ENCODE measurements at places on chromosomes 4 and X.

GRCh38 chrX:2416851-2417604 is 83.7 kb downstream of the DHRSX start:
- no peak for DNase-seq

- no peak for DNase-seq
Measured at GRCh38 chr4:73911746-73912145, 42.6 kb downstream of the CXCL1 start.

DNA sequence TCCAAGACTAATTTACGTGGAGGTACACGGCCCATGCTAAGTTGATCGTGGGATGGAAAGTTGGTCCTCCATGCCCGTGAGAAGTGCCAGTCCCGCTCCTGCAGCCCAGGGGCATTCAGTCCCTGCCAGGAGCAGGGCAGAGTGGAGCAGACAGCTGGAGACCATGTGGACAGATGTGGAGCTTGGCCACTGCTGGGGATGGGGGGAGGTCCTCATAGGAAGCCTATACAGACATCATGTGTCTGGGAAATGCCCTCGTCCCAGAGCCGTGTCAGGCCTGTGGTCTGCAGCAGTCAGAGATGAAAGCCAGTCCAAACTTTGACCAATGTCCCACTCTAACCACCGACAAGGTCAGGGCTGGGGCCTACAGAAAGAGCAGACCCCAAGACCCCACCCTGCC is 118.4 kb downstream of the CPZ start:
- no peak for DNase-seq

DNA sequence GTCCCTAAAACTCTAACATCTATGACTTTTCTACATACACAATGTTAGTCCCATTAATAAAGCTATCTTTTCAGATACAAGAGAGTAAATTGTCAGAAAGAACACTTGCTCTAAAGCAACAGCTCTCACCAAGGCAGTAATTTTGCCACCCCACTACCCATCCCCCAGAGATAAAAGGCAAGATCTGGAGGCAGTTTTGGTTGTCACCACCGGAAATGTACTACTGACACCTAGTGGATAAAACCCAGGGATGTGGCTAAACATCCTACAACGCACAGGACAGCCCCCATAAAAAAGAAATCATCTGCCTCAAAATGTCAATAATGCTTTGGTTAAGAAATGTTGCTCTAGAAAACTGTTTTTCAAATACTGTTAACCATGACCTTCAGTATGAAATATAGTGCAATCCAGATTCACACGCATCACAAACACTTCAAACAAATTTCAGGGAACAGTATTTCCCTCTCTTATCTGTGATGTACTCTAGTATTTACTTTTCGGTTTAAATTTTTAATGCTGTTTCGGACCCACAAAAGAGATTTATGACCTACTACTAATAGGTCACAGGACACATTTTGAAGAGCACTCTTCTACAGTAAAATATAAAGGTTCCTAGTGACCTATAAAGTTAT is 5.1 kb downstream of the FBXL5 start:
- DNase-seq: peak; percentile 0

DNA sequence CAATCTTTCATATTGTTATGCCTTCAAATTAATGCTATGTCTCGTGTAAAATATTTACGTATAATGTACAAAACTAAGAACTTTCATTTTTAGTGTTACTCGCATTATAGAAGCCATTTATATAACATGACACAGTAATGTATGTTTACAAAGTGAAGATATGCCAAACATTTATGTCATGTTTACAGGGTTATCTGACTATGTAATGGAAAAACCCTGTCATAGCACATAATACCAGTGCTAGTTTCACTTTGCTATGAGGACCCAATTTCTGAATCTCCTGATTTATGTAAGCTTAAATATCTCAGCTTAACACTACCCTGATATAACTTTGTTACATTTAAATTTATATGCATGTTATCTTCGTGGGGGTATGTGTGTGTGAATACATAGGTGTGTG is 233.1 kb downstream of the FAT4 start:
- no peak for DNase-seq

DNA sequence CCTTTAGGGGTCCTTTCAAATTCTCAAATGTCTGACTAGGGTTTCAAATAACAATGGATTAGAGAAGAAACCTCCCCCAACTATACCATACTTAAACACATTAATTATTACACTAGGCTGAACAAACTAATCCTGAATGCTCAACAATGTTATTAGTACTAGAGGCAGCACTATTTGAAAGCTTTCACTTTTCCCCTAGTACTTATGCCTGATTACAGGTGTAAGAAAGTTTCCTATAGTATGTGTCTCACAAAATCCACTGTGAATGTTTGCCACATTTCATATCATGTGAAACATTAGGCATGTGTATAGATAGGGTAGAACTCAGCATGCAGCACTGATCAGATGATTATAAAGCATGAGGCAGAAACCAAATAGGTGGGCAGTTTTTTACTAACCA is 336.2 kb downstream of the ZNF674 start:
- DNase-seq: no peak

GRCh38 chr4:161728929-161729328 is 434.9 kb downstream of the FSTL5 start:
- no peak for DNase-seq

- DNase-seq: no peak
Measured at GRCh38 chr4:187826725-187827124, 168.8 kb upstream of the ZFP42 start.

GRCh38 chrX:104854790-104855340 is 288.9 kb downstream of the IL1RAPL2 start:
- no peak for DNase-seq

DNA sequence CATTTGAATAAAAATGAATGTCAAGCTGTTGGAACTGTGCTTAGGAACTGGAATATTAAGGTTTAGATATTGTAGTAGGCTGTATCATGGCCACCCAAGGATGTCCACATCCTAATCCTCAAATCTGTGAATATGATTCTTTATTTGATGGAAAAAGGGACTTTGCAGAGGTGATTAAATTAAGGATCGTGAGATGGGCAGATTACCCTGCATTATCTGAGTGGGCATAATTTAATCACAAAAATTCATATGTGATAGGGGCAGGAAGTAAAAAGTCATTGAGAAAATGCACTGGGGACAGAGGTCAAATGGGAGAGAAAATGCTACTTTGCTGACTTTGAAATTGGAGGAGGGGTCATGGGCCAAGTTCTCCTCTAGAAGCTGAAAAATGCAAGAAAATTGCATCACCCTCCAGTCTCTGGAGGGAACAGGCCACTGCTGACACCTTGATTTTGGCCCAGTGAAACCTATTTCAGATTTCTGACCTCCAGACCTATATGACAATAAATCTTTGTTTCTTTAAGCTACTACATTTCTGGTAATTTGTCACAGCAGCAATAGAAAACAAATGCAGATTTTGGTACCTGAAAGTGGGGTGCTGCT is 521.4 kb downstream of the PCDH7 start:
- no peak for DNase-seq

GRCh38 chr4:152063621-152064240 is 302.9 kb upstream of the GATB start:
- no peak for DNase-seq

DNA sequence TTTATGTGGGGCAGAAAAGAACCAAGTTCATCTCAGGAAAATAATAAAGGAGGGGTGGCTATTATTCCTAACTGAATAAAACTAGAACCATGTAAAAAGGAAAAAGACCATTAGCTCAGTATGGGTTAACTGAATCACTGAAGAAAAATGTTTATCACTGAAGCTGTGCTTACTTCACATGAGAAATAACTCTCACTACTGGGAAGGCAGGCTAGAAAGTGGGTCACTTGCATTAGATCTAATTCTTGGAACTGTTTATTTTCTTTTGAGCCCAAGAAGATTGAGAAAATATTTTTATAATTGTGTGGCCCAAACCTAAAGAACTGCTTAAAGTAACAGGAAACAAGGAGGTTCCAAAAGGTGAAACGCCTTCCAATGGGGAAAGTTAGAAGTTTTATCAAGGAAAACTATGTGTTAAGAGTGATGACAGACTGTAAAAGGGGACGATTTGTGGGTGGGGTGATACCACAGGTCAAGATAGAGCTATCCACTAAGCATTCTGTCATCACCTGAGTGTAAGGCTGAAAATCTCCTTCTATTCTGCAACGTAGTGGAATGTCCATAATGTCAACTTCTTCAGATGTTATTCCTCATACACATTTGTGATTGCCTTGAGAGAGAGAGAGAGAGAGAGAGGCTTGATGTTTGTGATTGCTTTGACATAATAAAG is 1083.5 kb downstream of the PCDH7 start:
- DNase-seq: no peak

DNA sequence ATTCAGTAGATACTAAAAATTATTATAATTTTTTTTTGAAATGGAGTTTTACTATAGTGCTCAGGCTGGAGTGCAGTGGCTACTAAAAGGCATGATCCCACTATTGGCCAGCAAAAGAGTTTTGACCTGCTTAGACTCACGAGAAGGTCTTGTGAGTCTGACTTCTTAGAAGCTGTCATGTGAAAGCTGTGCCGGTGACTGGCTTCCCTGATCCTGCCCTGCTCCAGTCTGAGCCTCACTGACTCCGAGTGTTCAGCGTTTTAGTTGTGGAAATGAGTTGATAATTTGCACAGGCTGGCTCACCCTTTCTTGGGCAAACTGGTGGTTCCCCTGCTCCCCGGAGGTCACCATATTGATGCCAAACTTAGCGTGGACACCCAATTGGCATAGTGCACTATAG is 16.4 kb upstream of the CXCL8 start:
- no peak for DNase-seq

DNA sequence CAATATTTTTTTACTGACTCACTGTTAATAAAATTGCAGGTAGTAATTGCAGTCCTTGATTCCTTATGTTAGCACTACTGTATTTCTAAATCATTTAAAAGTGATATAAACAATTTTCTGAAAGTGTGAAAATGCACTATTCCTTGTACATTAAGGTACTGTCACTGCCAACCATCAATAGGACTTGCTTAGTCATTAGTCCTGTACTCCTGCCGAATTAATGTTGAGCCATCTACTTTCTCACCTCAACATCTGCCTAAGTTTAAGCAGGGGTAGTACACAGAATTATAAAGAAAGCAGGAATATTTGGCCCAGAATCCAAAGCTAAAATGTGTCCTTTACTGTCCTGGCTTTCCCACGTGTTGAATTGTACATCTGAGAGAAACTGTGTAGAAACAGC is 87.0 kb upstream of the TRPC3 start:
- no peak for DNase-seq

- no peak for DNase-seq
Measured at GRCh38 chr4:4501679-4502078, 40.2 kb downstream of the STX18 start.

DNA sequence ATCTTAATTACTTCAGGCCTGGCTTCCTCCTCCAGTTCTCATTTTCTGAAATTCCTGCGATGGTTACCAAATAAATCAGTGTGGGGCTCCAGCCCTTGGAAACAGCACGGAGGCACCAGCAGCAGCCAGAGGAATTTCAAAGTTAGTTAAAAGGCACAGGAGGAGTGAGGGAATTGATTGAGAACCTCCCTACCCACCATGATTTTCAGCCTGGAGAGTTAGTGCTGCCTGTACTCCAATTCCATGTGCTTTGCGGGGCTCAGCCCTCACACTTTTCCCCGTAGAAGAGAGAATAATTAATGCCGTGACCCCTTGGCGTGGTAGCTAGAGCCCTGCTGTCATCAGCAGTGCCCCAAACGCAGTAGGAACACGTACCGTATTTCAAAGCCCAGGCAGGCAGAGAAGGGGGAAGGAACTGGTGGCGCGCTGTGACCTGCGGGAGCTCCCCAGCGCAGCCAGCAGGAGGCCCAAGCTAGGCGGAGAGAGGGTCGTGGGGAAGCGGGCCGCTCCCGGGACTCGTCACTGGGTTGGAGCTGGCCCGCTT is 84.0 kb upstream of the IGFBP7 start:
- no peak for DNase-seq

DNA sequence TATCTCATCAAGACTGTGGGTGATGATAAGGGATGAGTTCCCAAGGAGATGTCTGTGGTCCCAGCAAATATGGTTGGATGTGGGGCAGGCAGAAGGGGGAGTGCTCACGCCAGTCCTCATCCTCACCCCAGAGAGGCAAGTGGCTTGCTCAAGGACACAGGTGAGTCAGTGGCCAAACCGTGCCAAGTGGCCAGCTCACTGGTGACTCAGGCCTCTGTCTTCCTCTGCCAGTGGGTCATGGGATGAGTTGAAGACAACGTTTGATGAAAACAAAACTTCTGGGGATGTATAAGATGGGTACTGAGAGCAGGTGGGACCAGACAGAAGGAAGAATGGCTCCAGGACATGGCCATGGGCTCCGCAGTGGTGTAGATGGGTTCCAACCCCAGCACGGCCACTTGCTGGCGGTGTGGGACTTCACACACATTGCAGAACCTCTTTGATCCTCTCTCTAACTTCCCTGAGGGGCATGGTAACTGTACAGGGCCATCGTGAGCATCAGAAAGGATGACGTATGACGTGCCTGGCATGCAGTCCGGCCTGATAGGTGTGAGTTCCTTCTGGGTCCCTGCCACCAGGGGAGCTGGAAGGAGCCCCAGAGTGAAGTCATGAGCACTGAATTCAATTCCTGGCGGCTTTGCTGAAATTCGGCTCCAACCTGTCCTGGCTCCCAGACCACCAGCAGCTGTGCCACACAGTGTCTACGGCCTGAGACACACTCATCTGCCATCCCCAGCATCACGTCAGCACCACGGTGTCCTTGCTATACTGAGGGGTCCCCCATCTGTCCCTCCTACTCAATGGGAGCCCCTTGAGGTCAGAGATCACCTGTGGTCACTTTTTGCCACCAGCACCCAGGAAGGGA is 41.3 kb upstream of the GPR78 start:
- DNase-seq: no peak

GRCh38 chr4:5386921-5387320 is 321.4 kb downstream of the EVC2 start:
- DNase-seq: no peak

DNA sequence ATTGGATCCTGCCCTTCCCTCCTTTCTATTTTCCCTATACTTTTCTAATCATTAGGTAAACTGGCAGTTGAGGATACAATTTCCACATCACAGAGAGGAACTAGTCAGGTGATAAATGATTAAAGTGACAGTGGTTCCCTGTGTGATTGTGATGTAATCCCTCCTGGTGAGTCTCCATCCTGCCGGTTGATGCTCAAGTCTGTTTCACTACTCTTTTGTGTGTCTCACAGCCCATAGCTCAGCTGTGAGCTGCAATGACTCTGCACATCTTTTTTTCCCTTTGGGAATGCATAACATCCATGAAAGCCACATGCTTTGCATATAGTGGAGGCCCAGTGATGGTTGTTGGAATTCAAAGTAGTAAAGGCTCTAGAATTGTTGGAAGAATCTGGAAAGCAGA is 60.4 kb downstream of the CCNI start:
- DNase-seq: no peak

GRCh38 chrX:20971250-20971649 is 403.0 kb upstream of the CNKSR2 start:
- DNase-seq: no peak

DNA sequence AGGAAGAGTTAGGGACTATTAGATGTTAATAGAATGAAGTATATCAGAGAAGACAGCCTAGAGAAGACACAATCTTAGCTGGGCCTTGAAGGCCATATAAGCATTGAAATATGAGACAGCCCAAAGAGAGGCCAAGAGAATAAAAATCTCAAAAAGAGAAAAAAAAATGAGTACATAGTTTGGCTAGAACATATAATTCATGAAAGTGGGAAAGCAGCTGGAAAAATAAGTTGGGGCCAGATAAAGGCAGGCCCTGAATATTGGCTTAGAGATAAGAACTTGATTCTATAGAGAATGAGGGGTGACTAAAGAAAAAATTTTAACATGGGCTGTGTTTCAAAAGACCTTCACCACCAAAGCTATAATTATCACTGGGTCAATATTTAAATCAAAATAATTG is 7.4 kb upstream of the UTP3 start:
- no peak for DNase-seq

GRCh38 chrX:121456315-121456714 is 408.9 kb downstream of the GLUD2 start:
- no peak for DNase-seq

All from amygdala (tissue), 56 donors.